Esophagus muscularis mucosa (tissue), 4 donors: ENCODE measurements at places on chromosomes 6 and 20. TPM values are rescaled to one million over a fixed set of nuclear protein-coding genes. Genes with fewer than 3 reads are reported as not detected.

DNA sequence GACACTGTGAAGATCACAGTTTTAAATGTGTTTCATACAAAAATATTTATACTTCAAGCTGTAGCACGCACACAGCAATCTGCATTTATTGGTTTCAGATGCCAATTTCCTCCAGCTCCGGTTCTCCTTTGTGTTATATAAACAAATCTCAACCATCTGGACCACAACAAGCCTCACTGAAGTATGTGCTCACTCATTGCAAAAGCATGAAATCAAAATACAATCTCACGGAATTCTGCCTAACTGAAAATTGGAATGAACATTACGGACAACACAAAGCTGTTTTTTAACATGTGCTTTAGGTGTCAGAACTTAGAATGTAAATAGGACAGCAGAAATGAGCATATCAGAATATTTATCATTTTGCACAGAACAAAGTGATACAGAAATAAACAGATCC lies 38.0 kb downstream of the RCAN2 start:
- DNase-seq, result no peak

DNA sequence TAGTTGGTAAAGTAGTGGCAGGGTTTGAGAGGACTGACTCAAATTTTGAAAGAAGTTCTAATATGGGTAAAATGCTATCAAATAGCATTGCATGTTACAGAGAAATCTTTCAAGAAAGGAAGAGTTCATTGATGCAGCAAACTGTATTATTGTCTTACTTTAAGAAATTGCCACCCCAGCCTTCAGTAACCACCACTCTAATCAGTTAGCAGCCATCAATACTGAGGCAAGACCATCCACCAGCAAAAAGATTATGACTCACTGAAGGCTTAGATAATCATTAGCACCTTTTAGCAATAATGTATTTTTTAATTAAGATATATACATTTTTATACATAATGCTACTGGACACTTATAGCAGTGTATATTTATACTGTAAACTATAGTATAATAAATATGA lies 138.9 kb downstream of the CDK19 start:
- no peak for DNase-seq

RHAG gene
- total RNA-seq, result 0.42 TPM

SLC22A7 gene
- total RNA-seq, result not detected

- DNase-seq, result no peak
Measured at GRCh38 chr6:90712114-90712513, 125.2 kb upstream of the MAP3K7 start.

DNA sequence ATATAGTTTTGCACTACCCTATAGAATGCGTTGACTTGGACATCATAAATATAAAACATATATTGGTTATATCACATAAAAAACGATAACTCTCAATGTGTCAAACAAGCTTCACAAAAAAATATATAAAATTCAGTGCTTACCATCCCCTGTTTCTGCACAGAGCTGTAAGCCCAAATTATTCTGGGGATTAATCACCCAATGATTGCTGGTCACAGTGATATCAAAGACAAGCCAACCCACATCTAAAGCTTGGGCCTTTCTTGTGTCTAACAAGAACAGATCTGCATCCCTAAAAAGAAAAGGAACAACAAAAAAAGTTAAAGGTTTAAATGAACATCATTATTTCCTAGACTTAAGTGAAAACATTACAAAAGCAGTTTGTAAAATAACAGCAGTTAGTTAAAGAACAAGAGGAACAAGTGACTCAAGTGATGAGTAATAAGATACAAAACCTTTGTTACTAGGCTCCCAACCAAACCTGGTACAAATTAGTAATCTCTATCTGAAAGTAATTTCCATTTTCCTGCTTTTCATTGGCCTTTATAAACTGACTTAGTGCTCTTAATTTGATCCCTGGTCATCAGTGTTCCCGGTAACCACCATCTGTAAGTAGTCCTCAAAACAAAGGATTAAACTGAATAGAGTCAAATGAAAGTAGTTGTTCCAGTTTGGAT lies 81.1 kb downstream of the BMP5 start:
- DNase-seq, result no peak

DNA sequence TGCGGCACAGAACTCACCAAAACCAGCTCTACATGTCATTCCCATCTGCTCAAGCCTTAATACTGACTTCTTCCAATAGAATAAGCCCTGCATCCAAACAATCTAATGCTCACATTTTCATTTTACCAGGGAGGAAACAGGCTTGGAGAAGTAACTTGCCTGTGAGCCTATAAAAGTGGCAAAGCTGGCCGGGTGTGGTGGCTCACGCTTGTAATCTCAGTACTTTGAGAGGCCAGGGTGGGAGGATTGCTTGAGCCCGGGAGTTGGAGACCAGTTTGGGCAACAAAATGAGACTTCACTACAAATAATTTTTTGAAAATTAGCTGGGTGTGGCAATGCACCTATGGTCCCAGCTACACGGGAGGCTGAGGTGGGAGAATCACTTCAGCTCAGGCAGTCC lies 133.7 kb downstream of the LY86 start:
- DNase-seq, result no peak

GRCh38 chr6:149225946-149226345 lies 91.6 kb upstream of the TAB2 start:
- DNase-seq, result no peak

- DNase-seq, result no peak
Measured at GRCh38 chr6:36132246-36132895, 2.1 kb downstream of the MAPK13 start.

- DNase-seq, result no peak
Measured at GRCh38 chr6:129946439-129947140, 71.8 kb upstream of the L3MBTL3 start.

GRCh38 chr6:13000537-13000936 lies 284.0 kb downstream of the PHACTR1 start:
- no peak for DNase-seq

TCF15 gene
- total RNA-seq, result 2.3 TPM

DNA sequence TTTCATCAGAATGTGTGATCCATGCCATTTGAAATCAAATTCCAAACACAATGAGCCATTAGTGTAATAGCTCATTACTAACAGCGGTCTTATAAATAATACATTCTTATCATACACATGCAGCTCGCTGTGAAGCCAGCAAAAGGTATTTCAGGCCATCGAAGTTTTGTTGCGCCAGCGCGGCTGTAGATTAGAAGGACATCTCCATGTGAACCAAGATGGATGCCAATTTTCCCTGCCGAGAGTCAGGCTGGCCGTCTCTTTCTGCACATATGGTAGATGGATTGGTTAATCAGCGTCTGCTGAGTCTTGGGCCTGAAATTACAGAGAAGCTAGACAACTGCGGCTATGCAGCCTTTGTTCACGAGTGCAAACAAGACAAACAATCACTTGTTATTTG lies 44.1 kb downstream of the CFAP61 start:
- no peak for DNase-seq

GRCh38 chr6:41736186-41736733 lies 852 bp upstream of the TFEB start:
- no peak for DNase-seq

TGM2 gene
- total RNA-seq, result 170 TPM

DNA sequence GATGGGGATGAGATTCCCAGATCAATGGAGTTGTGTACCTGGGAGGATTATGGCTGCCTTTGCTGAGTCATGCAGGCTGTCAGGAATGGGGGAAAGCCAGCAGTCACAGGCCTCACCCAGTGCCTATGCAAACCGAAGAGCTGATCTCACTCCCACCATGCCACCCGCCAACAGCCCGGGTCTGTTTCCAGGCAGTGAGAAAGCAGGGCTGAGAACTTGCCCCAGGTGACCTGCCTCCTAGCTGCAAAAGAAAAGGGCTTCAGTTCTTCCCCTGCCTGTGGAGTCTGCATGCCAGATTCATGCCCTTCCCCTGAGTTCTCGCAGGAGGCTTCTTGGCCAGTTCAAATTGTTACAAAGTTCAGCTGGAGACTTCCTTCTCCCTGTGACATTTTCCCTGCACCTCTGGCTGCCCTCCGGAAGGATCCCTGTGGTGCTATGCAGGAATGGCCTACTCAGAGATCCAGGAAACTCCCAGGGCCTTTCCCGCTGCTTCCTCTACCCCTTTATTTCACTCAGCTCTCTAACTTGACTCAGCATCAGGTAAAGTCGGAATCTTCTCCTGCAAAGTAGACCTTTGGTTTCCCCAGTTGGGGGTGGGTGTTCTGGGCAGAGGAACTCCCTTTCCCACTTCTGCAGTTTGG lies 71.5 kb upstream of the B3GAT2 start:
- DNase-seq, result no peak

- no peak for DNase-seq
Measured at GRCh38 chr20:33645072-33645358, 17.1 kb upstream of the C20orf144 start.

GRCh38 chr20:36309643-36310042 lies 3.5 kb downstream of the DLGAP4 start:
- no peak for DNase-seq

DNA sequence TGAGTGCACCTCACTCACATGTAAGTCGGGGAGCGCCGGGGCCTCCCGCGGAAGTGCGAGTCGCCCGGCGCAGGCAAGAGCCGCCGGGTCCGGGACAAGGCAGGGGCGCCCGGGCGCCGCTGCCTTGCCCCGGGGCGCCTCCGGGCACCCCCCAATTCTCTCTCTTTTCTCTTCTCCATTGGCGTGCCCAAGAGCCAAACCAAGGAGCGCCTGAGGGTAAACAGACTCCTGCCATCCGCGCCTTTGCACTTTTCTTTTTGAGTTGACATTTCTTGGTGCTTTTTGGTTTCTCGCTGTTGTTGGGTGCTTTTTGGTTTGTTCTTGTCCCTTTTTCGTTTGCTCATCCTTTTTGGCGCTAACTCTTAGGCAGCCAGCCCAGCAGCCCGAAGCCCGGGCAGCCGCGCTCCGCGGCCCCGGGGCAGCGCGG lies 36.8 kb downstream of the GNAS start:
- no peak for DNase-seq

BTNL2 gene
- not detected for total RNA-seq

DNA sequence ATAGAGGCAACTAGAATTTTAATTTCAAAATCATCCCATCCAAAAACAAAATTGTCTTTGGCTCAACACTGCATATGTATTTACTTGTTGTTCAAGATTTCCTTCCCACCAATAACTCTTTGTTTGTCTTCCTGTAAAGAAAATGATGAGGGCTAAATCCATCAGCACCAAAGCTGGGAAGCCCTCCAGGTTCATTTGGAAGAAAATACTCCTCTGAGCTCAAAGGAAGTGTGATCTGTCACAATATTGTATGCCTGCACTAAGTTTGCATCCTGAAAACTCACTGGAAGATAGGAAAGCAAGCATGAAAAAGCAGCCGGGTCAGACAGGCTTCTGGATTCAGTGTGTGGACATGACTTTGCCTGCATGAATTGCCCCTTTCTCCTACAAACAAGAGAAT lies 28.7 kb upstream of the OPRM1 start:
- DNase-seq, result no peak

ASIP gene
- not detected for total RNA-seq

GRCh38 chr6:50891290-50891689 lies 72.6 kb downstream of the TFAP2B start:
- DNase-seq, result no peak

DNA sequence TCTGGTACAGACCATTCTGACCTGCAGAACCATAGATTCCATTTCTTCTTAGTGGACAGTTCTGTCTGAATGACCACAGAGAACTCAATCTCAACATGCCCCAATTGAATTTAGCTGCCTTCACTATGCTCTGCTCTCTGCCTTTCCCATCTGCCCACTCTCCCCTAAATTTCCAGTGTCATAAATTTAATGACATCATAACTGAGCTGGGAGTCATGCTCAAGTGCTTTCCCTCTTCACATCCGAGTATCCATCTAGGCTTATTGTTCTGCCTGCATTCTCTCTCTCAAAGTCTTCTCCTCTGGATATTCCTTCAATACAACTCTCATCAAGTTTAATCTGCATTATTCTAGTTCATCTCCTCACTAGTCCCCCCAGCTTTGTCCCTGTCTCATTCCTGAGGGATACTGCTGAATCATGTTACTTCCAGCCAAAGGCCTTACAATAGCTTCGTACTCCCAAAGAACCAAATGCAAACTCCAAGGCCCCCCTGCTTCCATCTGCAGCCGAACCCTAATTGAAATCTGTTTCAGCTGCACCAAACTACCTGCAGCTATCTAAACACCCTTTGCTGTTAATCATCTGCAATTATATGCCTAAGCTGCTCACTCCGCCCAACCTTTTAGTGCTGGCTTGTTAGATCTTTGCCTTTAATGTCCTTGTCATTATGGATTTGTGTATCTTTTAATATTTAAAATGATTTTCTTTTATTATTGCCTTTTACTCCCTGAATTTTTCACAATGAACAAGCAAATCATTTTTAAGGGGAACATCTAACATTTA lies 46.1 kb downstream of the SLC35B3 start:
- no peak for DNase-seq

CST2 gene
- not detected for total RNA-seq

MPIG6B gene
- not detected for total RNA-seq

R3HDML gene
- not detected for total RNA-seq

GRCh38 chr6:122804962-122805485 lies 16.0 kb downstream of the SMPDL3A start:
- no peak for DNase-seq

- DNase-seq, result no peak
Measured at GRCh38 chr6:3333263-3333662, 74.5 kb downstream of the PSMG4 start.

DNA sequence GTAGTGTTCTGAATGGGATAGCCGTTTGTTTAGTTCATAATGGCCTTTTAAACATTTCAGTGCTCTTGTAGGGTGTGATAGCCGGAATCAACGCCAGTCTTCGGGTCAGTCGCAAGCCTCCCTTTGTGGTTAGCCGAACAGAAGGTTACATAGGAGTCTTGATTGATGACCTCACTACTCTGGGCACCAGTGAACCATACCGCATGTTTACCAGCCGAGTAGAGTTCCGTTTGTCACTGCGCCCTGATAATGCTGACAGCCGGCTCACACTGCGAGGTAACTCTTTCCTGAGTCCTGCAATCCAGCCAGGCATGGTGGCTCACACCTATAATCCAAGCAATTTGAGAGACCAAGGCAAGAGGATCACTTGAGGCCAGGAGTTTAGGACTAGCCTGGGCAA lies 20.4 kb downstream of the MTO1 start:
- DNase-seq, result no peak

DNA sequence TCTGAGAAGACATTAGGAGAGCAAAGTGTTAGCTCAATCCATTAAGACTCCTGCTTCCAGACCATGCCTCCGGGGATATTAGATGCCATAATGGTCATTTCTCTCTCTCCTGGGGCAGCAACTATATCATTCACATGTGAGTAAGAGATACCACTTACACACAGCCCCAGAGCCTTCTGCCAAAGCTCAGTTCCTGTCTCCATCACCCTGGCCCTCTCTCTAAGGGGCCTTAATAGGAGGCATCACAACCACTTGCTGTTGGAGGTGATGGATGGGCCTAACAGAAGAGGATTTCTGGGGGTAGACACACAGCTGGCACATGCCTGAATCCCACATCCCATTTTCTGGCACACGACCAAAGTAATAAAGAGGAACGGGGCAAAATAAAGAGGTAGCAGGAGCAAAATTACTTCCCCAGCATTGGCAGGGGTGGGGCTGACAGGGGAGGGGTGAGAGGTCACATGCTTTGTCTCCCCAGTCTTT lies 34.0 kb upstream of the VSTM2L start:
- no peak for DNase-seq

- DNase-seq, result no peak
Measured at GRCh38 chr6:147621961-147622360, 113.5 kb downstream of the SAMD5 start.

GRCh38 chr6:169366258-169366901 lies 112.7 kb upstream of the THBS2 start:
- DNase-seq, result peak; percentile 86

GRCh38 chr6:135115411-135115810 lies 60.8 kb upstream of the HBS1L start:
- no peak for DNase-seq

CNKSR3 gene
- total RNA-seq, result 17.2 TPM
